Astrocyte of the hippocampus (primary cell): ENCODE measurements at places on chromosomes 11 and 22.

DNA sequence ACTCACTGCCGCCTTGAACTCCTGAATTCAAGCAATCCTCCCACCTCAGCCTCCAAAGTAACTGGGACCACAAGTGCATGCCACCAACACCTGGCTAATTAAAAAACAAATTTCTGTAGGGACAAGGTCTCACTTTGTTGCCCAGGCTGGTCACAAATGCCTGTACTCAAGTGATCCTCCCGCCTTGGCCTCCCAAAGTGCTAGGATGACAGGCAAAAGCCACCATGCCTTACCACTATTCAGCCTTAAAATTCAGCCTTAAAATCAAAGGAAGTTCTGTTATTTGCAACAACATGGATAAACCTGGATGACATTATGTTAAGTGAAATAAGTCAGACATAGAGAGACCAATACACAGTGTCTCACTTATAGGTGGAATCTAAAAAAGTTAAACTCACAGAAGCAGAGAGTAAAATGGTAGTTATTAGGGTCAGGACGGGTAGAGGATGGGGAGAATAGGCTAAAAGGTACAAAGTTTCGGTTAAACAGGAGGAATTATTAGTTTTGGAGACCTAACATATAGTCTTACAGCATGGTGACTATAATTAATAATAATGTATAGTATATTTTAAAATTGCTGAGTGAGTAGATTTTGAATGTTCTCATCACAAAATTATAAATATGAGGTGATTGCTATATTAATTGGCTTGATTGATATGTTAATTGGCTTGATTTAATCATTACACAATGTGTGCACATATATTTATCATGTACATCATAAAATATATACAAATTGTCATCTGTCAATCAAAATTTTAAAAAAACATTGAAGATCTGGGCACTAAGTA lies 6.2 kb upstream of the ZNF280A start:
- DNase-seq = no peak

DNA sequence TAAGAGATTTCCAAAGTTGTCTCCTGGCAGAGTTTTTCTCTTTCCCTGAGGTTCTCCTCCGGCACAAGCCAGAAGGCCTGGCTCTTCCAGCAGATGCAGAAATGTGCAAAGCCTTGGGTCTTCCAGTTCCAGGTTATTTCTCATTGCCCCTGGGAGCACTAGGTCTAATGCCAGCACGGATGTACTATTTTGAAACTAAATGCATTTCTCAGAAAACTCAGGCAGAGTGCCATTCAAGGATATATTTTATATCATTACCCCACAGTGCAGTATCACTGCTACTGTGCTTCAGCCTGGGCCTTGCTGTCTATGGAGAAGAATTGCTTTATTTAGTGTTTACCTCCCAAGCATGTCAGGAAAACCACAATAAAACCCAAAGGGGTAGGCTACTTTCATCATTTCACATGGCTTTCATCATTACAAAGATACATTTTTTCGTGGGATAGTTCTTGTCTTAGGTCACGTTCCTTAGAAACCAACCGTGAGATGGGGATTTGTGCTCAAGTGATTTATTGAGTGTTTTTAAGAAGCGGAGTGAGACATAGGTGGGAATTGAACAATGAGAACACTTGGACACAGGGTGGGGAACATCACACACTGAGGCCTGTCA lies 22.4 kb upstream of the FZD4 start:
- DNase-seq = no peak

DNA sequence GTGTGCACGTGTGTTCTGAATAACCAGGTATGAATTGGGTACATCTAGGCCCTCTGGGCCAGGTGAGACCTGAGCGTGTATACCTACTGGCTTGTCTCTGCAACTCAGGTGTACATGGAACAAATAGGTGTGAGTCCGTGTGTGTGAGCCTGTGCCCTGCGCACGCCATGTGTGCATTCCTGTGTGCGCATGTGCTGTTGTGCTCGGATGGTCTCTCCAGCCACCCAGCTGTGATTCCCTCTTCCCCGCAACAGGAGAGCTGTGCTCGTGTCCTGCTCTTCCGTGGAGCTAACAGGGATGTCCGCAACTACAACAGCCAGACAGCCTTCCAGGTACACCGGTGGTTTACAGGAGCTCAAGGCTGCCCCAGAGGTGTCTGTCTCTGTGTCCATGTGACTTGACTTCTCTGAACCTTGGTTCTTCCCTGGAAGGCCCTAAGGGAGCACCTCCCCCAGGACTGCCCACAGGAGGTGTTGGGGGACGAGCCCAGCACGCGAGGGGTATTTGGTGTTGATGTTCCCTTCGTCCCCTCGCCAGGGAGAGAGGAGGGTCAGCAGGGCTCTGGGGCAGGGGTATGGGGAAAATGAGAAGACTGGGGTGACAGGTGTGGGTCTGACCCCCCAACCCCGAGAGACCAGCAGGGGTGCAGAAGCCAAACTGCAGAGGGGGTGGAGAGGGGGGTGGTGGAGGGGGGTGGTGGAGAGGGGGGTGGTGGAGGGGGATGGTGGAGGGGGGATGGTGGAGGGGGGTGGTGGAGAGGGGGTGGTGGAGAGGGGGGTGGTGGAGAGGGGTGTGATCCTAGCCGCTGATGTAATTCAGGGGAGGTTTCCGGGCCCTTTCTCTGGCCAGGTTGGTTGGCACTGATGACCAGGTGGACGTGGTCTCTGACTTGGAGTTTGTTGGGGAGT lies 10.7 kb downstream of the SHANK3 start:
- DNase-seq = no peak

- peak; percentile 63 for DNase-seq
Measured at GRCh38 chr11:132648851-132649250, 883.5 kb downstream of the OPCML start.

DNA sequence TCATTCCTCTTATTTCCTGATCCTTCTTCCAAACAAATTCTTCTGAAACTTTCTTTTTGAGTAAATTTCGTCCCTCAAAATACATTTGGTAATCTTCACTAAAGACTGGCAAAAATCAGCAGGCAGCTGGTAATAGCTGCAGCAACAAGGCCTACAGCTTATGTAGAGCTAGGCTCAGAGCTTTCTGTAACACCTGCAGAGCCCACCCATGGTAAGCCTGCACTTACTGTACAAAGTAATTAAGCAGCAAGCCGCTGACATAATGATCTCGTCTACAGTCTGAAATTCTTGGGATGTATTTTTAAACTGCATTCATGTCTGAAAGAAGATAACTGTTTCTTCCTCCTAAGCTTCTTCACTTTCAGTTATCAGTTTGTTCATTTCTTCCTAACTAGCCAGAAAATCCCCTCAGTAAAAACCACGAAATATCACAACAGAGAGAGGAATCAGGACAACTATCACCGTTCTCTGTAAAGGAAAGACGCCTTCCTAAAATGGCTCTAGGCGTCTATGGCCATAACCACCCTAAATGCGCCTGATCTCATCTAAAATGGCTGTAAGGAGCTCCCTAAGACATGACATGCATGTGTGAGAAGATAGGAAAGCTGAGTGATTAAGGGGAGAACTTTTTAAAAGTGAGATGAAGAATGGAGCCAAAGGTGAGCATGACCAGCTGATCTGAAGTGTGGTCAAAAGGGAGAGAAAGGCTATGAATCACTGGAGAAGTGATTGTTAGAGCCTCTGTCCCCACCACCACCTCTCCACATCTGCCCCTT lies 56.2 kb downstream of the DENND5A start:
- no peak for DNase-seq

DNA sequence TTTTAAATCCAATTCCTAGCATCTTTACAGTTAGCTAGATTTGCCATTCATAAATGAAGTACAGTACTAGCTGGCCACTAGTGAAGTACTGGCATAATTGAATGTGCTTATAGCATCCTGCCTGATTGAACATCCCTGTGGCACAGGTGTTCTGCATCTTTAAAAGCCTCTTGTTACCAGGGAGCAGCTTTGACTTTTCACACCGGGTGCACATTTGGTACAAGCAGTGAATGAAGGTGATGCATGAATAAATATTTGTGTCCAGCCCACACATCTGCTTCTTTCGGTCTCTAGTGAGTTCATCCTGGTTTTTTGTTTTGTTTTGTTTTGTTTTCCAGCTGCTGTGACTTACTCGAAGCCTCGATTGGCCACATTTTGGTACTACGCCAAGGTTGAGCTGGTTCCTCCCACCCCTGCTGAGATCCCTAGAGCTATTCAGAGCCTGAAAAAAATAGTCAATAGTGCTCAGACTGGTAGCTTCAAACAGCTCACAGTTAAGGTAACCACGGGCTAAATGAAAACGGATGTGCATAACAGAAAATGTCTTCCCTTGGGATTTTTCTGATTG lies 5.3 kb downstream of the ATP5MG start:
- DNase-seq = peak; percentile 67

DNA sequence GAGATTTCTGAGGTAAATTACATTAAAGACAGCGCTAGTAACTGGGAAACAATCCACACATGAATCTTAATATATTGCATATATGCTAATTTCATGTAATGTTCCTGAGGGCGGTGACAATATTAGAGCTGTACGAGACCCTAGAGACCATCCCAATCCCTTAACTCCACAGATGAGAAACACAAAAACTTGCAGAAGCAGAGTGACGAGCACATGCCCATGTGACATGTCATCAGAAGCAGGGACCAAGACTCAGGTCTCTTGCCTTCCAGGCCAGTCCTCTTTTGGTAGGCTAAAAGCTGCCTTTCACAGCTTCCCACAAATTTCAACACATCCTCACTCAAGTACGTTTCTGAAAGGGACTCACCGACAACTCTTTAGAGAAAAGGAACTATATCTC lies 11.8 kb downstream of the MAPK1 start:
- DNase-seq = no peak

DNA sequence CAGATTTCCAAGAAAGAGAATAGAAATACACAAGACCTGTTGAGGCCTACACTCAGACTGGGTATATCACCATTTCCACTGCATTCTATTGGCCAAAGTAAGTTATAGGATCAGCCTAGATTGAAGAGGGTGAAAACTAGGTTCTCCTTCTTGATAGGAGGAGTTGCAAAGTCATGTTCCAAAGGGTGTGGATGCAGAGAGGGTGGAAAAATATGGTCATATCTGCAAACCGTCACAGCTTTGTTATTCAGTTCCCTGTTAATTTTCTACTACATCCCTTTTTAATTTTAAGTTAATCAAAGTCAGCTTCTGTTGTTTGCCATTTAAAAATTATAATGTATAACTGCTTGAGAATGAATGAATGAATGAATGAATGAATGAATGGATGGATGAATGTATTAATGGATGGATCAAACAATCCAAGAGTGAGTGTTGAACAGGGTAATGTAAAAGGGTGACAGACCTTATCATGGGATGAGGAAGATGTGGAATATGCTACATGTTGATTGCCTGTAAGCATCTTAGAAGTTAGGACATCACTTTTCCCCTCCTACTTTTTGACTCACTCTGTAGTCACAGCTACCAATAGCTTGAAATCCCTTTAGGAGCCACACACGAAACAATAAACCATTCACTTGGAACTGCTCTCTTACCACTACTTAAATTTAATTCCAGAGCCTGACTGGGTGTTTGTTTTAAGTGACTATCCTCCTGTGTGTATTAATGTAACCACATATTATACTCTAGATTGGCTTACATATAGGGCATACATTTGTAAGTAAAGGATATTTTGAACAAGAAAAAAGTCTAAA lies 121.5 kb downstream of the CCDC34 start:
- DNase-seq = peak; percentile 60
